ENCODE measurements at places on chromosomes 1 and 21.

- DNase-seq = no peak
Measured at GRCh38 chr1:25484096-25484495, 53.4 kb downstream of the MACO1 start.

DNA sequence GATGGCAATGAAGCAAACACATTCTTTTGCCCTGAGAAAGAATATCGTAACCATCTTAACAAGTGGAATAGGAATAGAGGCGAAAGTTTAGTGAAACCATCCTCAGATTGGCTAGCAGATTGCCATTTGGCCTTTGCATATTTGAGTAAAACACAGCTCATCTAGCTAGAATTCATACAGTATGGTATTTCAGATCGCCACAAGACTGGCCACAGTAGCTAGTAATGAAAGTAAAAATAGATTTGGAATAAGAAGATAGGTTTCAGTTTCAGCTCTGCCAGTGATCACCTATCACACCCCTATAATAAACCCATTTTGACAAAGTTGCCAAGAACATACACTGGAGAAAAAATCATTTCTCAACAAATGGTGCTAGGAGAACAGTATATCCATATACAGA lies 294.9 kb downstream of the LRRIQ3 start:
- DNase-seq = no peak

DNA sequence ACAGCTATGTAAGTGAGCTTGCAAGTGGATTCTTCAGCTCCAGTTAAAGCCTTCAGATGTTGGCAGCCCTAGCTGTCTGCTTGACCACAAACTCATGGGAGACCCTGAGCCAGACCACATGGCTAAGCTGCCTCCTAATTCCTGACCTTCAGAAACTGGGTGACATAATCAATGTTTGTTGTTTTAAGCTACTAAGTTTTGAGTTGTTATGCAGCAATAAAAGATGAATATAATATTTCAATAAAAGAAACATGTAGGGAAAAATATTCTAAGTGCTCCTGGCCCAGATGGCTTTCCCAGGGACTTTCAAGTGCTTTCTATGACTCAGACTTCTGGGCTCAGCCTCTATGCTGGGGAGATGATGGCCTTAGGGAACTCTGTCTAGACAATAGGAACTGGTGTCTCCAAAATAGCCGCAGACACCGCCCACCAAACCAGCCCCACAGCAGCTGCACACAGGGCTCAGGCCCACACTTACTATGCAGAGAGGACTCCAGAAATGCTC lies 20.3 kb upstream of the AZIN2 start:
- no peak for DNase-seq

- DNase-seq = no peak
Measured at GRCh38 chr1:87246436-87246835, 82.2 kb upstream of the LMO4 start.

GRCh38 chr1:65259816-65260215 lies 49.5 kb upstream of the DNAJC6 start:
- no peak for DNase-seq

DNA sequence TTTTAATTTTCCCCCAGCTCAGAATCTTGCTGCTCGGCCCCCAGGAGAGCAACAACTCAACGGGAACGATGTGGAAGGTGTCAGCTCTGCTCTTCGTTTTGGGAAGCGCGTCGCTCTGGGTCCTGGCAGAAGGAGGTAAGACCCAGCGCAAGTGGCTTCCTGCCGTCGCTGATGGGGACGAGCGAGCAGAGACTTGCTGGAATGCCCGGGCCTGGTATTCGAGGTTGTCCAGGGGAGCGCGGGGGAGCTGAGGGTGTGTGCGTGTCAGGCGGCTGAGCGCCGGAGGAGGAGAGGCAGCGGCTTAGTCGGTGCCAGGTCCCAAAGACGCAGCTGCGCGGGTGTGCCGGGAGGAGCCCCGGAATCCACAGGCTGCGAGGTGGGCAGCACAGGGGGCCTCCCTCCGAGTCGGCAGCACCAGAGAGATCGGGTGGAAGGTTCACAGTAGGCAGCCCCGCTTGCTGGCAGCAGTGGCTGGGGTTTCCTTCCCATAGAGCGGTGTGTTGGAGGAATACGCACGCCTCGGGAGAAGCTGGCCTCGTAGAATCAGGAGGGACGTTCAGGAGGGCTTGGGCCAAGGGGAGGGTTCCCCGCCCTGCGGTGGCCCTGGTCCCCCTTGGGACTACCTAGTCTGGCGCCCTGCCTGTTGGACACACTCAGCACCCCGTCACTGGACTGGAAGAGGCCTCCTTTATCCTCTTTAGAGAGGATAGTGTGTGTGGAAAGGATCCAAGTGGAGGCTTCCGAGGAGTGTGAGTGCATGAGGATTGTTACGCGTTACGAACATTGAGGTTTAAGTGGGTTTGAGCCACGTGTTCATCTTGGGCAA lies 547 bp downstream of the PDPN start:
- DNase-seq = no peak

DNA sequence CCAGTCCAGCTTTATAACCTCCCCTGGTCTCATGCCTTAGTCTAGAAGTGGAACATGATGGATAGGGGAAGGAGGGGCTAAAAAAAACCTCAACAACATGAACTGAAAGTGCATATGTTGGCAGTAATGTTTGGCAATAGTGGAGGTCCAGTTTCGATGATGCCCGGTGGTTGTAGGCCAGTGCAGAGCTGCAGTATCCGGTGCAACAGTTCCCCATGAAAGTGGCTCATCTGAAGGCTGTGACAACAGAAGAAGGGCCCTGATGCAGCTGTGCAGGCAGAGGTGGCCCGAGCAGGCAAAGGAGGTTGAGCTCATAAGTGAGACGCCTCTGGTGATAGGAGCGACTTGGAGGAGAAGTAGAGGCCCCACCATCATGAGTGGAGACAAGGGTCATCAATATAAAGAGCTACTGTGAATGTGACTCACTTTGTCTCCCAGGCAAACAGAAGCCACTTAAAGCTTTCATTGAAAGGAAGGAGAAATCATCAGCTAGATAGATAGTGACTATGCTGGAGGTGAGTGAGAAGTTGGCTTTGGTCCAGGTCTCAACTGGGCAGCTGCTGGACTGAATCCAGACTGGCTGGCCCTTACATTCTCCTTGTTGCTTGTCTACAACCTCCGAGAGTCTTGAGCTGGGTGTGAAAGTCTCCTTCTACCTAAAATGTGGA lies 10.2 kb upstream of the CREG1 start:
- no peak for DNase-seq

DNA sequence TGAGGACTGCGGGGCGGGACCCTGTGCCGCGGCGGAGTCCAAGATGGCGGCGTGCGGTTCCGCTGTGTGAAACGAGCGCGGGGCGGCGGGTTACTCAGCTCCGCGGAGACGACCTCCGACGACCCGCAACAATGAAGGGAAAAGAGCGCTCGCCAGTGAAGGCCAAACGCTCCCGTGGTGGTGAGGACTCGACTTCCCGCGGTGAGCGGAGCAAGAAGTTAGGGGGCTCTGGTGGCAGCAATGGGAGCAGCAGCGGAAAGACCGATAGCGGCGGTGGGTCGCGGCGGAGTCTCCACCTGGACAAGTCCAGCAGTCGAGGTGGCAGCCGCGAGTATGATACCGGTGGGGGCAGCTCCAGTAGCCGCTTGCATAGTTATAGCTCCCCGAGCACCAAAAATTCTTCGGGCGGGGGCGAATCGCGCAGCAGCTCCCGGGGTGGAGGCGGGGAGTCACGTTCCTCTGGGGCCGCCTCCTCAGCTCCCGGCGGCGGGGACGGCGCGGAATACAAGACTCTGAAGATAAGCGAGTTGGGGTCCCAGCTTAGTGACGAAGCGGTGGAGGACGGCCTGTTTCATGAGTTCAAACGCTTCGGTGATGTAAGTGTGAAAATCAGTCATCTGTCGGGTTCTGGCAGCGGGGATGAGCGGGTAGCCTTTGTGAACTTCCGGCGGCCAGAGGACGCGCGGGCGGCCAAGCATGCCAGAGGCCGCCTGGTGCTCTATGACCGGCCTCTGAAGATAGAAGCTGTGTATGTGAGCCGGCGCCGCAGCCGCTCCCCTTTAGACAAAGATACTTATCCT lies 430 bp downstream of the RBM15 start:
- DNase-seq = peak; percentile 12

GRCh38 chr21:36247316-36248010 lies 72.5 kb upstream of the MORC3 start:
- DNase-seq = no peak

DNA sequence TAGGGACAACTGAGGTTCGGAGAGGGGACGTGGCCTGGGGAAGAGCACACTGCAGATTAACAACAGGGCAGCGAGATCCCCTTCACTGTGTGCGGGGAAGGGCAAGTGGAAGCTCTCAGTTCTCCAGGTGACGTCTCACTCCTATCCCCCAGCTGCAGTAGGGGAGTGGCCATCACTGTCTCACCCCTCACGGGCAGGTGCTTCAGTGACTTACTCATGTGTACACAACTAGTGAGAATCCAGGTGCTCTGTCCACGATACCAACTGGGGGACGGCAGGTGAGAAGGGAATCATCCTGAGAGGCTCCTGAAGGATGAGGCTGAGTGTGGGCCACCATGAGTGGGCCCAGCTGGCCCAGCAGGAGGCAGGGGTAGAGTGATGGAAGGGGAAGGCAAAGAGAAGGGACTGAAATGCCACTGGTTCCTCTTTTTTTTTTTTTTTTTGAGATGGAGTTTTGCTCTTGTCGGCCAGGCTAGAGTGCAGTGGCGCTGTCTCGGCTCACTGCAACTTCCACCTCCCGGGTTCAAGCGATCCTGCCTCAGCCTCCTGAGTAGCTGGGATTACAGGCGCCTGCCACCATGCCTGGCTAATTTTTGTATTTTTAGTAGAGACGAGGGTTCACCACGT lies 25.9 kb downstream of the RHBG start:
- no peak for DNase-seq

GRCh38 chr1:205939690-205940330 lies 3.4 kb downstream of the SLC26A9 start:
- no peak for DNase-seq

DNA sequence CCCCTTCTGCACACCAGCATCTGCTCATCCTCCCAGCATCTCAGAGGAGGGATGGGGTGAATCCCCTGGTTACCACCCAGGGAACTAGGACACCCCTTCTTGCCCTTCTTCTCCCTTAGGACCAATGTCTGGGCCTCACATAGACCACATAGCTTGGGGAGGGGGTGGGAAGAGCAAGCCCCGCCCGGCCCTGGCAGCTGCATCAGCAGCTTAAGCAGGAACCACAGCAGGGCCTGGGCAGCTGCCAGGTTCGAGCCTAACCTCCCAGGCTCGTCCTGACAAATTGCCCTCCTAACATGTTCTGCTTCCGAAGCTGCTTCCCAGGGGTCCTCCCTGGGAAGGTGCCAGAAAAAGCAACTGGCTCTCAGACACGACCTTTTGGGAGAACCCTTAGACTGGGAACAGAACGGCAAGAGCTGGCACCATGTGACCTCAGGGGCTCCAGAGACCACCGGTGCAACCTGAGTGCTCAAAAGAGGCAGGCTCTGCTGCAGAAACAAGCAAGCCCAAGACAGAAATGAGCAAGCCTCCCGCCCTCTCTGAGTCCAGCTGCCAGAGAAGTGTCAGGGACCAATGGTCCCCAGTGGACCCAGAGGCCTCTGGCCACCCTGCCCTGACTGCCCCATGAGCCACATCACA lies 18.4 kb upstream of the CLSTN1 start:
- no peak for DNase-seq

DNA sequence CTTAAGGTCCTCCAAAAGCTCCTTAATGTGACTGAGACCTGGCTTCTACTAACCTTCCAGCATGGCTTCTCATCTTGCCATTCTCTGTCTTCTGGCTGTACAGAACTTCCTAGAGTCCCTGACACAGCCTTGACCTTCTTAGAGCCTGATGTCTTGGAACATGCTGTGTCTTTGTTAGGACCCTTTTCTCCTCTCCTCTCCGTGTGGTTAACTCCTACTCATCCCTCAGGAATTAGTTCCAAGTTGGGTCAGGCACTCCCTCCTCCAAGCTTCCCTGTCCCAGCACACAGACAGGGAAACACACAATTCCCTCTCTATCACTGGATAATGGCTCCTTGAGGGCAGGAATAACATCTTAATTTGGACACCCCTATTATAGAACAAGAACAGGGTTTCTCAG lies 275.4 kb upstream of the USP24 start:
- DNase-seq = no peak

DNA sequence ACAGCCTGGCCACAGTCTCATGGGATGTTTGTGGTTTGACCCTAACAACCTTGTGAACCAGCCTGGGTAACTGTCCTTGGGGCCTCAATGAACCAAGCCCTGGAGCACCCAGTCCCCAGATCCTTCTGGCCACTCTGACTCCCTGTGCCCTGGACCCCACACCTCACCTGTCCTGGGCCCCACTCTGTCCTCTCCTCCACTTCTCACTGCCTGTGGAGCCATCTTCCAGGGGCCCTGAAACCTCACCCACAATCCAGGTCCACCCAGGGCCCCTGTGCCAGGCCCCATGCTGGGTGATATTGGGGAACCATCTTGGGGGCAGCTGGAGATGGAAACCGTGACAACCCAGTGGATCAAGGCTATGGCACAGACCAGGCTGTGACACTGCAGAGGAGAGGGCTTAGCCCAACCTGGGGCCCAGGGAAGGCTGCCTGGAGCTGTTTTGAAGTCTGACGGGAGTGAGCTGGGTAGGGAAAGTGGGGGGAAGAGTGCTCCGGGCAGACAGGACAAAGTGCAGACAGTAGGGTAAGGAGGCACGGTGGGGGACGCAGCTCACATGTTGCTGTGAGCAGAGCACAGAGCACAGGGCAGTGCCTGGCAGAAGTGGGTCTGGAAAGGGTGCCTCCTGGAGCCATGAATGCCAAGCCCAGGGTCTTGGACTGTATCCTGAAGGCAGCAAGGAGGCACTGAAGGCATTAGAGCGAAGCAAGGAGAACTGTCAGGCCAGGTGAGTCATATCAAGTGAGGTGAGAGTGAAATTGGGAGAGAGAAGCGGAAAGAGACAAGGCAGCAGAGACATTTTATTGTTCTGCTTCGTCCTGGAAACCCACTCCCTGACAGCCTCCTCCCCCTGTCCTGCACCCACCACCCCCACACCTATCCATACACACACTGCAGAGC lies 12.1 kb upstream of the LRP8 start:
- no peak for DNase-seq

DNA sequence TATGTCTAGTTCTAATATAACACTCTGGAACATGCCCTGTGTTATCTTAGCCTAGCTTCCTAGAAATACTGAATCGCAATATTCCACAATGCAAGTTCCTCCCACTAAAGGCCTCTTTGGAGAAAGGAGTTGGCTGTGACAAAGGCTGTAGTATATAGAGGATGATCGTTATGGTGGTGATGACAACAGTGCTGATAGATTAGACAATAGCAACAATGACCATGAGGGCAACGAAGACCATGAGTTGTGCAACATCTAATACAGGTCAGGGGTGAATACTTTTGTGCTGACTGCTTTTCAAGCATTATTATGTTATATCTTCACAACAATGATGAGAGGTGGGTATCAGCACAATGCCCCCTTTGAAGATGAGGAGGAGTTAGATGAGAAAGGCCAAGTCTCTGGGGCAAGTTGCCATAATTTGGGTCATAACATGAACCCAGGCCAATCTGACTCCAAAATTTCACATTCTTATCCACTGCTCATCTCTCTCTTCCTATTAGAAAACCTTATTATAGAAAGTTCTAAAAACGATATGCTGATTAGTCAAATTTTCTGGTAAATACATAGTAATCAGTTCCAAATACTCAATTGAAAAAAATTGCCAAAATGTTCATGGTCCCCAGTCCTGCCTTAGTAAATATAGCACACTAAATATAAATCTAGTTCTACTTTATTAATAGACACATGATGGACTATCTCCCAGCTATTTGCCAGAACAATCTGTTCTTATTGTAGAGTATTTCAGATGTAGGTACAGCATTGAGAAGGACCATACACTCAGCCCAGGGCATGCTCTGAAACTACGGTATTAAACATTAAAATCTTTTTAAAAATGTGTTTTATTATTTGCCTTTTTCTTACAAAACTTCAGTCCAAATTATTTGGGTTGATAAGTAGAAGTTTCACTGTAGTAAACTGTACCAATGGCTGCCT lies 37.5 kb downstream of the HIVEP3 start:
- DNase-seq = no peak

- DNase-seq = no peak
Measured at GRCh38 chr1:119345398-119345797, 23.2 kb upstream of the HAO2 start.
